ENCODE measurements at places on chromosomes 2 and 18. TPM values are rescaled to one million over a fixed set of nuclear protein-coding genes. Genes with fewer than 3 reads are reported as not detected.

VWA3B gene
- total RNA-seq, result not detected

RGPD4 gene
- 0.07 TPM for total RNA-seq

CTAGE1 gene
- total RNA-seq, result not detected

PTPRN gene
- 6.3 TPM for total RNA-seq

CTIF gene
- total RNA-seq, result 14.4 TPM

RUFY4 gene
- total RNA-seq, result 0.44 TPM

ATP6V1B1 gene
- not detected for total RNA-seq

TSHZ1 gene
- total RNA-seq, result 0.24 TPM

- H3K4me1 ChIP-seq, result peaks cover 6% of the 10 kb centered on the region
- no peak overlapping the region for H3K27ac ChIP-seq
- no peak overlapping the region for H3K4me3 ChIP-seq
- H3K36me3 ChIP-seq, result peaks cover 12% of the 10 kb centered on the region
Measured at GRCh38 chr2:179252423-179252822, 12.2 kb downstream of the SESTD1 start.

GRCh38 chr2:114464961-114465706 is 22.7 kb downstream of the DPP10 start:
- no peak overlapping the region for H3K27ac ChIP-seq
- no peaks in the 10 kb centered on the region for H3K36me3 ChIP-seq
- no peak for DNase-seq

GRCh38 chr2:41414486-41415230 is 633.2 kb upstream of the PKDCC start:
- DNase-seq, result peak; percentile 43
- no peaks in the 10 kb centered on the region for H3K4me1 ChIP-seq
- H3K36me3 ChIP-seq, result no peaks in the 10 kb centered on the region

- no peaks in the 10 kb centered on the region for H3K27me3 ChIP-seq
- no peak overlapping the region for H3K27ac ChIP-seq
- H3K4me1 ChIP-seq, result no peaks in the 10 kb centered on the region
- H3K4me3 ChIP-seq, result no peak overlapping the region
- no peaks in the 10 kb centered on the region for H3K36me3 ChIP-seq
- DNase-seq, result peak; percentile 65
Measured at GRCh38 chr2:174158003-174158402, 90.3 kb downstream of the OLA1 start.

DNA sequence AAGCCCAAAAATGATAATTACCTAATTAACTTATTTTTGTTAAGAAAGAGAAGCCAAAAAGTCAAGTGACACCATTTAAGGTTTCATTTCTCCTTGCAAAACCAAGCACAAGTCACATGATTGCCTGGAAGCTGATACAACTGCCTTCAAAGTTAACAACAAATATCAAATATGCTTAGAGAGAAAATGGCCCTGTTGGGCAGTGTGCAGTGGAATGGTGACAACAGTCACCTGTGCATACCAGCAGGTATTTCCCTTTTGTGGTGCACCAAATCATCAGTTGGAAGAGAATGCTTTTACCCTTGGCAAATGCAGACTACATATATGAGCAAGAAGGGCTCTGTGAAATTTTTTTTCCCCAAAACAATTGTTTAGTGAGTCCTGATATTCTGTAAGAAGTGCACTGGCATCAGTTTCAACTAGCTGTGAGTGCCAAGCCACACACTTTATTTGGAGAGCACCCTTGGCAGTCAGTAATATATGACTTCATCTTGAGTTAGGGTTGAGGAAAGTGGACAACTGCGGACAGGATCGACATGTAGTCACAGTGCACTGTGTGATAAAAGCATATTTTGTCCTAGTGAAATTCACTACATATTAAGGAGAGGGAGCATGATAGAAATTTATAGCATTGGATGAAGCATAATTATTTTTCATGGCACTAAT is 74.9 kb upstream of the DOCK10 start:
- peaks cover 3% of the 10 kb centered on the region for H3K4me1 ChIP-seq
- H3K4me3 ChIP-seq, result no peak overlapping the region
- H3K36me3 ChIP-seq, result no peaks in the 10 kb centered on the region
- no peak for DNase-seq
- H3K27ac ChIP-seq, result no peak overlapping the region

GRCh38 chr2:54271843-54272627 is 16.0 kb upstream of the TSPYL6 start:
- no peaks in the 10 kb centered on the region for H3K4me1 ChIP-seq
- H3K4me3 ChIP-seq, result no peak overlapping the region
- DNase-seq, result no peak
- no peak overlapping the region for H3K27ac ChIP-seq

GRCh38 chr18:7237673-7238272 is 6.9 kb downstream of the LRRC30 start:
- H3K4me1 ChIP-seq, result no peaks in the 10 kb centered on the region
- H3K27ac ChIP-seq, result no peak overlapping the region
- H3K4me3 ChIP-seq, result no peak overlapping the region
- H3K36me3 ChIP-seq, result no peaks in the 10 kb centered on the region

GRCh38 chr2:5818961-5819600 is 126.9 kb downstream of the SOX11 start:
- H3K4me3 ChIP-seq, result no peak overlapping the region
- H3K4me1 ChIP-seq, result no peaks in the 10 kb centered on the region
- no peak for DNase-seq
- no peak overlapping the region for H3K27ac ChIP-seq
- no peaks in the 10 kb centered on the region for H3K27me3 ChIP-seq

DNA sequence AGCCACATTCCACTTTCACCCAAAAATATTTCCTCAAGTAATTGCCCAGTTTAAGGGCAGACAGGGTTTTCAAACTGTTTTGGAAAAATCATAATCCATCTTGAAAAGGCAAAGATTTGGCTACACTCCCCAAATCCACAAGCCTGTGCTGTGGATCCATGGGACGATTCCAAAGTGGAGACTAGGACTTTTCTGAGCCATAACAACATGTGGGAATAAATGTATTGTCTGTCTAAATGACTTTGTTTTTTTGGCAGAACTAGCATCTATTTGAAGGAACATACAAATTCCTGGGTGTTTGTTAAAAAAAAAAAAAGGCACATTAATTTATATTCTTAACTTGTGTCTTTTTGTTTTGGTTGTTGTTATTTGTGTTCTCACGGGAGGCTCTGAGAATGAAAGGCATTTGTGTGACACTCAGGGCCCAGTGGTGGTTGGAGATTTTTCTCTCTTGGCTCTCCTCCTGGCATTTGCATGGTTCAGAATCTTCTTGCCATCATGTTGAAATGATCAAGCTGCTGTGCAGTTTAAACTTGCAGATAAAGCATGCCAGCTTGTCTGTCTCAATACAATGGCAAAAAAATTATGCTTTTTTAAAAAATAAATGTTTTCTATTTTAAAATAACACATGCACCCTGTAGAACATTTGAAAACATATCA is 277.4 kb downstream of the EN1 start:
- H3K4me1 ChIP-seq, result no peaks in the 10 kb centered on the region
- no peaks in the 10 kb centered on the region for H3K36me3 ChIP-seq
- no peak overlapping the region for H3K27ac ChIP-seq
- H3K27me3 ChIP-seq, result no peaks in the 10 kb centered on the region
- DNase-seq, result no peak

- peaks cover 4% of the 10 kb centered on the region for H3K4me1 ChIP-seq
- DNase-seq, result no peak
- H3K4me3 ChIP-seq, result no peak overlapping the region
- no peak overlapping the region for H3K27ac ChIP-seq
- no peaks in the 10 kb centered on the region for H3K27me3 ChIP-seq
Measured at GRCh38 chr2:136328207-136328795, 210.4 kb upstream of the CXCR4 start.

DNA sequence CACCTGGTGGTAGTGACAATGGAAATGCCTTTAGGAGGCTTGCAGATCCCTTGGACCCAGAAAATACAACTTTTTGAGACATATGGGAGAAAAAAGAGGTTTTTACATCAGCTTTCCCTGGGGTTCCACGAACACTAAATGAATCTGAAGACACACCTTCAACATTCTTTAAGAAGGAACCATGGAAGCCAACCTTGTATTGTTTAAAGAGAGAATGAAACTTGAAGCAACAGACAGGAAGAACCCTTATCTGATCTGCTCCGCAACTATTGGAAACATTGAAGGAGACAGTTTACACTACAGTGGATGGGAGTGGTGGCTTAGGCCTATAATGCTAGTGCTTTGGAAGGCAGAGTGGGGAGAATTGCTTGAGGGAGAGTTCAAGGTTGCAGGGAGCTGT is 190.4 kb downstream of the LAMA1 start:
- H3K27ac ChIP-seq, result no peak overlapping the region
- no peak overlapping the region for H3K4me3 ChIP-seq
- no peaks in the 10 kb centered on the region for H3K4me1 ChIP-seq
- no peaks in the 10 kb centered on the region for H3K27me3 ChIP-seq
- DNase-seq, result no peak
- no peaks in the 10 kb centered on the region for H3K36me3 ChIP-seq

- H3K4me3 ChIP-seq, result no peak overlapping the region
- no peaks in the 10 kb centered on the region for H3K4me1 ChIP-seq
- H3K36me3 ChIP-seq, result no peaks in the 10 kb centered on the region
- H3K27me3 ChIP-seq, result no peaks in the 10 kb centered on the region
- no peak for DNase-seq
- H3K27ac ChIP-seq, result no peak overlapping the region
Measured at GRCh38 chr2:27815860-27816438, 44.4 kb downstream of the MRPL33 start.

- no peak overlapping the region for H3K4me3 ChIP-seq
- no peaks in the 10 kb centered on the region for H3K27me3 ChIP-seq
- no peaks in the 10 kb centered on the region for H3K36me3 ChIP-seq
- H3K27ac ChIP-seq, result no peak overlapping the region
- H3K4me1 ChIP-seq, result no peaks in the 10 kb centered on the region
- no peak for DNase-seq
Measured at GRCh38 chr2:212606232-212606631, 67.6 kb upstream of the ERBB4 start.

- no peak overlapping the region for H3K27ac ChIP-seq
- H3K4me1 ChIP-seq, result no peaks in the 10 kb centered on the region
- no peaks in the 10 kb centered on the region for H3K27me3 ChIP-seq
- no peak for DNase-seq
Measured at GRCh38 chr18:49024804-49025421, 74.1 kb upstream of the SMAD7 start.

GRCh38 chr18:363301-364085 is 95.6 kb upstream of the THOC1 start:
- no peak overlapping the region for H3K4me3 ChIP-seq
- no peak overlapping the region for H3K27ac ChIP-seq
- H3K36me3 ChIP-seq, result no peaks in the 10 kb centered on the region
- DNase-seq, result no peak
- no peaks in the 10 kb centered on the region for H3K27me3 ChIP-seq
- peaks cover 9% of the 10 kb centered on the region for H3K4me1 ChIP-seq

DNA sequence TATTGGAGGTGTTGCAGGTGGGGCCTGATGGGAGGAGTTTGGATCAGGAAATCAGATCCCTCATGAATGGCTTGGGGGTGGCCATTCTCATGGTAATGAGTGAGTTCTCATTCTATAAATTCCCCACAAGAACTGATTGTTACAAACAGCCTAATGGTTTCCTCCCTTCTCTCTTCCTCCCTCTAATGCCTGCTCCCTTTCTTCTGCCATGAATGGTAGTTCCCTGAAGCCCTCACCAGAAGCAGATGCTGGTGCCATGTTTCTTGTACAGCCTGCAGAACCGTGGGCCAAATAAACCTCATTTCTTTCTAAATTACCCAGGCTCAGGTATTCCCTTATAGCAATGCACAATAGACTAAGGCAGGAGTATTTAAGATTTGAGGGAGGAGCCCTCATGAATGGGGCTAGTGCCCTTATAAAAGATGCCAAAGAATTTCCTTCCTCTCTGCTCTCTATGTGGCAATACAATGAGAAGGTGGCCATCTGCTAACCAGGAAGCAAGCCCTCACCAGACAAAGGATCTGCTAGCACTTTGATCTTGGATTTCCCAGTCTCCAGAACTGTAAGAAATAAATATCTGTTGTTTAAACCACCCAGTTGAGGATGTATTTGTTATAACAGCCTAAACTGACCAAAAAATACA is 251.8 kb downstream of the ZEB2 start:
- peak overlapping the region; percentile 97 for H3K27ac ChIP-seq
- peaks cover 3% of the 10 kb centered on the region for H3K36me3 ChIP-seq
- H3K4me1 ChIP-seq, result peaks cover 5% of the 10 kb centered on the region
- DNase-seq, result peak; percentile 49
- no peak overlapping the region for H3K4me3 ChIP-seq

DNA sequence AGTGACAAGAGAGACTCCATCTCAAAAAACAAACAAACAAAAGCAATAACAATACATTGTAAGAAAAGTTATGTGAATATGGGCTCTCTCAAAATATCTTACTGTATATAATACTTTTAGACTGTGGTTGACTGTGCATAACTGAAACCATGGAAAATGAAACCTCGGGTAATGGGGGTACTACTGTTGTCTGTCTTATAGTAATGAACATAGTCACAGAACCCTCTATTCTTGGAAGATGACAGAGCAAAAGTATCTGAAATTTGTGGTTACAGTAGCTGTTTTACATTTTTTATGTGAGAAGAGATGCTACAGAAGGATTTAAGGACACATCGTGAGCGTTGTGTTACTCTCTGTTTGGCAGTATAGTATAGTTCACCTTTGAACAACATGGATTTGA is 60.5 kb downstream of the MAP4K4 start:
- peaks cover 7% of the 10 kb centered on the region for H3K36me3 ChIP-seq
- DNase-seq, result no peak
- no peak overlapping the region for H3K27ac ChIP-seq
- peaks cover 8% of the 10 kb centered on the region for H3K4me1 ChIP-seq
- H3K27me3 ChIP-seq, result no peaks in the 10 kb centered on the region

DNA sequence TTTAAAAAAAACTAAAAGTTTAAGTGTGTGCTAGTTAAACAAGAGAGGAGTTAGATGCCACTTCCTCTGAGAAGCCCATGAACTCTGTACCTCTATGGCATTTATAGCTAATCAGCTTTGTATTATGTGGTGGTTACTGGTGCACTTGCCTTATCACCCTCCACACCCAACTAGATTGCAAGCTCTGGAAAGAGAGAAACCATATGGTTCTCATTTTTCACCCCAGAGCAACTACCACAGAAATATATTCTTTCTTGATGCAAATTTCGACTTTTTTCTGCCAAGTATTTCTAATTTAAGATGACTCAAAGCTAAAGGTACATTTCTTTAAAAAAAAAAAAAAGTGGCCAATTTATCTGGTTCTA is 24.2 kb downstream of the RAPH1 start:
- H3K4me3 ChIP-seq, result no peak overlapping the region
- peaks cover 7% of the 10 kb centered on the region for H3K36me3 ChIP-seq
- no peak overlapping the region for H3K27ac ChIP-seq
- no peak for DNase-seq
- H3K4me1 ChIP-seq, result no peaks in the 10 kb centered on the region

DNA sequence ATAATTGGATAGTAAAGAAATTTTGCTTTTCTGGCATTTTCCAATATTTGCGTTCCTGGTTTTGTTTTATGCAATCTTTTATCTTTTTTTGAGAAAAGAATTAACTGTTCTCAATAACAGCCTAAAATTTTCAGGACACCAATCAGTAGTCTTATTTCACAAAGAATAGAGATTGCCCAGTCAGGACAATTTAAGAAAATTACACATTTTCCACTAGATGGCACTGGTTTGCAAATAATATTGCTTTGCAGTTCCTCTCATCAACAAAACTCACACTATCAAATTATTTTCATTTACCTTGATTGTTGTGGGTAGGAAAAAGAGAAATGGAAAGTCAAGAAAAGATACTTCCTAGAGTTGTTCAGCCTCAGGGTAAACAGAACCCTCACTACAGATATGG is 2.4 kb upstream of the RBM45 start:
- no peak overlapping the region for H3K27ac ChIP-seq
- no peak for DNase-seq
- H3K36me3 ChIP-seq, result no peaks in the 10 kb centered on the region
- no peaks in the 10 kb centered on the region for H3K27me3 ChIP-seq
- no peak overlapping the region for H3K4me3 ChIP-seq
- H3K4me1 ChIP-seq, result no peaks in the 10 kb centered on the region

- no peaks in the 10 kb centered on the region for H3K4me1 ChIP-seq
- no peak overlapping the region for H3K27ac ChIP-seq
- peaks cover 16% of the 10 kb centered on the region for H3K36me3 ChIP-seq
- no peaks in the 10 kb centered on the region for H3K27me3 ChIP-seq
- no peak for DNase-seq
Measured at GRCh38 chr2:233389601-233390125, 35.4 kb downstream of the DGKD start.

Measured in H9 (cell line).